Activated CD4-positive, alpha-beta T cell treated with anti-CD3 and anti-CD28 coated beads, Interleukin-2, amount 50 U/mL, for 1 hour (primary cell): ENCODE measurements at places on chromosomes 11 and 22.

GRCh38 chr11:75541193-75542087 lies 15.7 kb upstream of the GDPD5 start:
- DNase-seq = no peak

GRCh38 chr11:75270896-75271418 lies 30.4 kb downstream of the TPBGL start:
- DNase-seq = peak; percentile 22

DNA sequence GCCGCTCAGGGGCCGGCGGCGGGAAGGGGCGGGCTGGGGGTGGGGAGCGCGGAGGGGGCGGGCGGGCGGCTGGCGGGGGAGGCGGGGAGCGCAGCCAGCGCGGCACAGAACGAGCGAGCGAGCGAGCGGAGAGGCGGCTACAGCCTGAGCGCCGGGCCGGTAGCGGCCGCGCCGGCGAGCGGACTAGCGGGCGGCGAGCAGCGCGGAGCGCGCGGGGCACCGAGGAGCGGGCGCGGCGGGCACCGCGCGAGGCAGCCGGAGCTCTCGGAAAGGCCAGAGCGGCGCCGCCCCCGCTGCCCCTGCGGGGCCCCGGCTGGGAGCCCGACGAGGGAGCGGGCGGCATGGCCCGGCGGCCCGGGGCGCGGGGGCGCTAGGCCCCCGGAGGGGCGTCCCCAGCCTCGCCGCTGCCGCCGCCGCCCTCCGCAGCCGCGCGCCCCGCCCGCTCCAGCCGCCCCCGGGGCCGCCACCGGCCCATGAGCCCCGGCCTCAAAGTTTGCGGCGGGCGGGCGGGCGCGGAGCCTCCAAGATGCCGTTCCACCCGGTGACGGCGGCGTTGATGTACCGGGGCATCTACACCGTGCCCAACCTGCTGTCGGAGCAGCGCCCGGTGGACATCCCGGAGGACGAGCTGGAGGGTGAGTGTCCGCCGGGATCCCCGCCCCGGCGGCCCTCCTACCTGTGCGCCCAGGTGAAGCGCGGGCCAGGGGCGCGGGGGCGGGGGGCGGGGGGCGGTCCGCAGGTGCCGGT lies at the start of gene CABP7:
TSS of gene CABP7 (plus strand) at position 105 of the 747 bp plus-strand sequence. CDS start at position 527, 422 bp downstream.
- no peak for DNase-seq

DNA sequence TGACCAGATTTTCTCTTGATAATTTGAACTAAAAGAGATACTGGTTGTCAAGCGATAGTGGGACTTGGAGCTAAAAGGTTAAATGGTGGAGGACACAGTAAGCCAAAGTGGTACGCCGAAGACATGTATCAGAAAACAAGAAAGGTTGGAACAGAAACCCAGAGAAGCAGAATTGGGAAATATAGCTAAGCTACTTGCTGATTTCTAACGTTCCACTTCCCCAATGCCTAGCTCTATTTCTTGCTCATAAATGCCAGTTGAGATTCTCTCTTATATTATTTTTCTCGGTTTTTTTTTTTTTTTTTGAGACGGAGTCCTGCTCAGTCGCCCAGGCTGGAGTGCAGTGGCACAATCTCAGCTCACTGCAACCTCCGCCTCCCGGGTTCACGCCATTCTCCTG lies 12.7 kb downstream of the TMEM41B start:
- DNase-seq = no peak

- DNase-seq = no peak
These were observed 34.7 kb downstream of the CERK start for GRCh38 chr22:46703171-46703995.

DNA sequence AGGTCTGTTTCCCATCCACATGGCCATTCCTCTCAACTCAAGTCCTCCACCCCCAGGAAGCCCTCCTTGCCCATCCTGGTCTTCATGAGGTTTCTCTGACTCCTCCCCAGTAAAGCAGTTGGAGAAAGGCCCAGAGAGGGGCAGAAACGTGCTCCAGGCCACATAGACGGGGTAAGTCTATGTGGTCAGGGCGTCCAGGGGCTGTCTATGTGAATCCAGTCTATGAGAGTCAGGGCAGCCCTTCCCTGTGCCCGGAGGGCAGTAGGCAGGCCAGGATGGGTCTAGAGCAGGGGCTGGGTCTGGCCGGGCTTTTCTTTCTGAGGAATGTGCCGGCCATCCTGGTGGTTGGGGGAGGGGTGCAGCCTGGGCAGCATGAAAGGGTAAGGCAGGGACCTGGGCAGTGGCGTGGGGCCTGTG lies 11.7 kb downstream of the GUCD1 start:
- DNase-seq = no peak

DNA sequence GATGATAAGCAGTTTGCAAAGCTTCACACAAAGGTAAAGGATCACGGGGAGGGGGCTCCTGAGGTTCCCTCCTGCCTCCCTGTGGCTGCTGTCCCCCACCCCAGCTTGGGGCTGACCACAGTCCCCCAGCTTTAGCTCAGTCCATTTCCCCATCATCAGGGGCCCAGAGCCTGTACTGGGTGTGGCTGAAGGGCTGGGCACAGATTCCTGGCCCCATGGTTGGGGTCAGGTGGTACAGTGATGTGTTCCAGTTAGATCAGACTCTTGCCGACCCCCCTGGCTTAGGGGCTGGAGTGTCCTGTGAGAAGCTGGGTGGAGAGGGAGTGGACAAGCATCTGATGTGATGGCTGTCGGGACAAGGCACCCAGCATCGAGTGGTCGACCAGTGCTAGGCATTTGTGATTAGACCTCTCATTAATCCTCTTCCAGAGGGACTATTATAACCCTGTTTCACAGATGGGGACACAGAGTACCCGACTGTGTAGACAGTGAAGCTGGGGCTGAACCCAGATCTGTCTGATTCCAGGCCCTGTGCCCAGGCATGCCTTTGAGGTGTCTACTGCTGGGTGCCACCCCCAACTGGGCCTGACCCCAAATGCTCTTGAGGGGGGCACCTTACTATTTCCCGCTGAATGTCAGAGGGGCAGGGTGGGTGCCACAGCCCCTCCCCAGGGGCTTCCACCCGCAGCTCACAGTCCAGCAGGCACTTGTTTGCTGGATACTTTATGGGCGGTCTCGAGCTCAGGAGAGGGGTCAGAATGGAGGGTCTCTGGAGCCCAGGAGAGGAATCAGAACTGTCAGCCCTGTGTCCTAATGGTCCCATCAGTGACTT lies 4.3 kb downstream of the SHANK3 start:
- no peak for DNase-seq

DNA sequence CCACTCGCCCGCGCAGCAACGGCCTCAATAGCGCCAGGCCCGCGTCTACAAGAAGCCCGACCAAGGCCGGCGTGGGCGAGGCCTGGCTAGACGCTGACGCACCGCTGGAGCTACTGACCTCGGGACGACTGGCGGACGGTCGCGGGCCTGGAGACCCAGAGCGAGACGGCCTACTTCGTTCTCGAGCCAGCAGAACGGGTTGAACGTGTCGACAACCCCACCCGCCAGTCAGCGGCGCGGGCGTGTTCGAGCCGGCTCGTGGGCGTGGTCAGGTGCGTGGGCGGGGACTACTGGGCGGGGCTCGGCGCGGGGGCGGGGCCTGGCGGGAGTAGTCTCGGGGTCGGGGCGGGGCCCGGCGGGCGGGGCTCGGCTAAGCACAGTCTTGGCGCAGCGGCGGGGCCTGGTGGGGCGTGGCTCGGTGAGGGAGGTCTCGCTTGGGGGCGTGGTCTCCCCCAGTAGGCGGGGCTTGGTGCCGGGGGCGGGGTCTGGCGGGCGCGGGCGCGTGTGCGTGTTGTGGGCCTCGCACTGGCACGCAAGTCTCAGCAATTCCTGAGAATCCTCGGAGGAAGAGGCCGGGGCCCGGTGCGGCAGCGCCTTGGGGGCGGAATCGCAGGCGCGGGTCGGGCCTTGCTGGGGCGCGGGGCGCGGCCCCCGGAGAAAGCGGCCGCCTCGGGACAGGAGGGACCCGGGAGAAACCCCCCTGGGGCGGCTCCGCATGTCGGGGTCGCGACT lies at the start of gene RNH1:
TSS of gene RNH1 (minus strand) at position 248 of the 732 bp plus-strand sequence. CDS start 5,080 bp downstream, outside the sequence.
- DNase-seq = peak; percentile 100

GRCh38 chr11:29200791-29201562 lies 815.9 kb downstream of the KCNA4 start:
- no peak for DNase-seq

DNA sequence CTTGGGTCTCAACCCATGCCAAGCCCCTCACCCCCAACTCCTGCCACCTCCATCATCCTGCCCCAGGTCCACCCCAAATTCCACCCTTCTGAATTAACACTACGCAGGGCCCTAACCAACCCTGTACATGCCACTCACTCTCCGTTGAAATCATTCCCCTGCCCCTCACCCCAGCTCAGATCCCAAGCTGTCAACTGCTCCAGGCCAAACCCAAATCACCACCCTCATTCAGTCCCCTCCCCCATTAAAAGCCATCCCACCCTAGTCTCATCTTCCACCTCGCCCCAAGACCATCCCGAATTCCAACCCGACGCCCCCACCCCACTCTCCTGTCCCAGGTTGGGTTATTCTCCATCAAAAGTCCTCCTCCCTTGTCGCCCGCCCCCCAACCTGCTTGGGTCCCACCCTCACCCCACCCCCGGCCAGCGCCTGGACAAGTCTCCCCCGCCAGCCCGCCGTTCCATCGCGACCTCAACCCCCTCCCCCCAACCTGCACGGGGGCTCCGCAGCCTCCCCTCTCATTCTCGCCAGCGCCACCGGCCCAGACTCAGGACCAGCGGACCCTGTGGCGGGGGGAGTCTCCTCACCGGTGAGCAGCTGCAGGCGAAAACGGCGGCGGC lies 466 bp downstream of the FAM168A start:
- DNase-seq = no peak

GRCh38 chr22:41847300-41847699 lies 14.4 kb downstream of the SREBF2 start:
- no peak for DNase-seq

GRCh38 chr22:43567691-43568324 lies 156.0 kb downstream of the MPPED1 start:
- DNase-seq = no peak

GRCh38 chr22:41551877-41552582 lies 7.8 kb upstream of the POLR3H start:
- DNase-seq = no peak

DNA sequence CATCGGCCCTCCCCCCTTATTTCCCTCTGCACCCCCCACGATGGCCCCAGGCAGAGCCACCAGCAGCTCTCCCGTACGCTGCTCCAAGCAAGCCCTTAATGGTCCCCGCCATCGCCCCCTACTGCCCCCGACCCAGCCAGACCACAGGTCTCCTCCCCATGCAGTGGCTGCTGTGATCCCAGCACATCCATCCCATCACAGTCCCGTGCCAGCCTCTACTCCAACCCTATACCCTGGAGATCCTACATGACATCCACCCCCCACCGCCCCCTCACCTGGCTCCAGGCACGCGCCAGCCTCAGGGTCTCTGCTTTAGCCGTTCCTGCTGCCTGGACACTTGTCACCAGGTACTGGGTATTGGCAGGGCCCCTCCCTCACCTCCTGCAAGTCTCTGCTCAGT lies 85.8 kb upstream of the RTL6 start:
- DNase-seq = no peak

DNA sequence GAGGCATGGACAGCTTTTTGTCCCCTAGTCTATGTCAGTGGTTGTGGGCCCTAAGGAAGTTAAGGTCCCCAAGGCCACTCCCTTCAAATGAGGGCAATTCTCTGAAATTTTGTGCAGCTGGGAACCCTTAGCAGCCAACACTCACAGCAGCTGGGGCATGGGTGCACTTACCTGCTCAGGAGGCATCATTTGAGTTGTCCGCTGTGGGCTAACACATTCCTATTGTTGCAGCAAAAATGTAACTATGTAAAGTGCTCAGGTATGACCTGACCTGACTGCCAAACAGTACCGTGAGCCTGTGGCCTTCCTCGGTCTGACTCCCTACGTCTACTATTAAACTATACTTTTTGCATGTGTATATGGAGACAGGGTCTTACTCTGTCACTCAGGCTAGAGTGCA lies 5.8 kb upstream of the MRTFA start:
- DNase-seq = no peak

GRCh38 chr11:57424792-57425564 lies 1.9 kb downstream of the SLC43A3 start:
- DNase-seq = peak; percentile 66

GRCh38 chr11:9717719-9718118 lies 53.8 kb downstream of the SWAP70 start:
- no peak for DNase-seq

DNA sequence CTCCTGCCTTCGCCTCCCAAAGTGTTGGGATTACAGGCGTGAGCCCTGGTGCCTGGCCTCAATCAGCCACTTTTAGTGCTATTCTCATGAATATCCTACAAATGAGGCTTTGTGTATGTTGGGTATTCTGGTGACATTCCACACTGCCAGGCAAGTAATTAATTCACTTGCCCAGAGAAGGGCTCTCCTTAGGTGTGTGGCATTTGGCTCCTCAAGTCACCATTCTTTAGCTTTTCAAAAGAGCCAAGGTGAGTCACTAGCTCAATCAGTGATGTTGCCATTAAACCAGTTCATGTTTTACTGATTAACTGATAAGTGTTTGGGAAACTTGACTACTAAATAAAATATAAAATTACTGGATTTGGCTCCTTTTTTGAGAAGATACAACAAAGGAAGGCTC lies 52.2 kb downstream of the SLC25A17 start:
- no peak for DNase-seq

- DNase-seq = no peak
These were observed 26.8 kb downstream of the CLMP start for GRCh38 chr11:123168241-123168640.

GRCh38 chr11:46012185-46012584 lies 89.7 kb downstream of the LARGE2 start:
- no peak for DNase-seq

DNA sequence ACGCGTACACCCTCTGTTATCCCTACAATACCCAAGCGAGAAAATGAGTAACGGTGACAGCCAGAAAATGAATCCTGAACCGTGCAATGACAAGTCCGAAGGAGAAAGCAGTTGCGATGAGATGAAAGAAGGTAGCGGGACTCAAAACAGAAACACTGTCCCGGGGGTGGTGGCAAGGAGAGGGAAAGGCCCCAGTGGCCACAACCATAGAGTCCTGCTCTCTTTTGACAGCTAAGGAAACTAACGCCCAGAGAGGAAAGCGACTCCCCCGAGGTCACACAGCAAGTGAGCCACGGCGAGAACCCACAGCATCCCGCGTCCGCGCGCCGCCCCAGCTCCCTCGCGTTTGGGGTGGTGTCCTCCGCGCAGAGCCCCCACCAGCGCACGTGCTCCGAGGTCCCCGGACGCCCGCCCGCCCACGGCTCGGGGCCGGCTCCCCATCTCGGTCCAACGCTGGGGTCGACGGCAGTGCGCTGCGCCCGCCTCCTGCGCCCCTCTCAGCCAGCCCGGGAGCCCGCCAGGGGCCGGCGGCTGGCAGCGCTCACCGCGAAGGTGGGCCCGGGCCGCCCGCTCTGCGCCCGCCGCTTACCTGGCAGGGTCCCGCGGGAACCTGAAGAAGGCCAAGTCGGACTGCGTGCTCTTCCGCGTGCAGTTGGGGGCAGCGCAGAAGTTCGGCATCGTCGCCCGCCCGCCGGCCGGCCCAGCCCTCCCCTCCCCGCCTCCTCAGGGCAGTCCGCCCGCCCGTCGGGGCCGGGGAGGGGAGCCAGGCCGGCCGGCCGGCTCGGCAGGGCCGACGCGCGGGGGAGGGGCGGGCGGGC lies 564 bp downstream of the THAP12 start:
- peak; percentile 28 for DNase-seq
